NCI-H2107 (cell line): ENCODE measurements at places on chromosomes 1 and 21.

GRCh38 chr1:3525551-3526482 is 71.4 kb downstream of the ARHGEF16 start:
- DNase-seq: no peak

- no peak for DNase-seq
Measured at GRCh38 chr1:201545851-201546492, 7.0 kb downstream of the NAV1 start.

- no peak for DNase-seq
Measured at GRCh38 chr1:94607398-94607797, 65.8 kb upstream of the F3 start.

DNA sequence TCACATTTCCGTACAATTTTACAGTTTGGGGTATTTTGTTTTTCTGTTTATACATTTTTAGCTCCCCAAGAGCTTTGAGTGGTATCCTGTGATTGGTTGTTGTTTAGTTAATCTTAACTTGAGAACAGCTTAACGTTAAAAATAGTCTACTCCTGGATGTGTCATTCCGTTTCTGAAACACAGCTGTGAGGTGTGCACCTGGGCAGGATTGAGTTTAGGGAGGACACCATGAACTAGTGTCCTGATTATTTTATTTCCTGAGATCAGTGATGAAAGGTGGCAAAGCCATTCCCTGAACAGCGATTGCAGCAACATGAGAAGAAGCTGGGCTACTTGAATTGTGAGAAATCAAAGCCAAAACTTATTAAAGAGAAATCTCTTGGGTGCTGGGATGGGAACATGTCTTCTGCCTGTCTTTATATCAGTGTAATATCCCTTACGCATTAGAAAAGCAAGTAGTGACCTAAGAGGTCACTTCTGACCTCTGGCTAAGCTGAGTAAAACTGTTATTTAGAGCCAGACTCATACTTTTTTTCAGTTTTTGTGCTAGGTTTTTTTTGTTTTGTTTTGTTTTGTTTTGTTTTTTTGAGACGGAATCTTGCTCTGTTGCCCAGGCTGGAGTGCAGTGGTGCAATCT is 43.4 kb downstream of the ZBTB40 start:
- DNase-seq: no peak

GRCh38 chr1:51690285-51690961 is 73.5 kb downstream of the OSBPL9 start:
- DNase-seq: no peak

DNA sequence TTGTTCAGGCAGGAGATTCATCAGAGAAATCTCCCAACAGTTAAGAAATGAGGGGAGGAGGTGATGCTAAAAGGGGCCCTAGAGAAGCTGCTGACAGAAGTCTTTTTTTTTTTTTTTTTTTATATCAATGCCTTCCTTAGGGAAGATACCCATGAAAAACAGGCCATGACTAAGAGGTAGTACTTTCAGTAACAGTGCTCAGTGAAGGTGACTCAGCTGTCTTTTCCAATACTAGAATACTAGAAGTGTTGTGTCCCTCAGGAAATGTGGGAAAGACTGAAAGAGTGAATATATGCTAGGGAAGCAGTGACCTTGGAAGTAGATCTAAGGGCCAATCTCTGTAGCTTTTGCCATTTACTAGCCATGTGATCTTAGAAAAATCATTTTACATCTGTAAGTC is 52.4 kb upstream of the SLFNL1 start:
- no peak for DNase-seq

DNA sequence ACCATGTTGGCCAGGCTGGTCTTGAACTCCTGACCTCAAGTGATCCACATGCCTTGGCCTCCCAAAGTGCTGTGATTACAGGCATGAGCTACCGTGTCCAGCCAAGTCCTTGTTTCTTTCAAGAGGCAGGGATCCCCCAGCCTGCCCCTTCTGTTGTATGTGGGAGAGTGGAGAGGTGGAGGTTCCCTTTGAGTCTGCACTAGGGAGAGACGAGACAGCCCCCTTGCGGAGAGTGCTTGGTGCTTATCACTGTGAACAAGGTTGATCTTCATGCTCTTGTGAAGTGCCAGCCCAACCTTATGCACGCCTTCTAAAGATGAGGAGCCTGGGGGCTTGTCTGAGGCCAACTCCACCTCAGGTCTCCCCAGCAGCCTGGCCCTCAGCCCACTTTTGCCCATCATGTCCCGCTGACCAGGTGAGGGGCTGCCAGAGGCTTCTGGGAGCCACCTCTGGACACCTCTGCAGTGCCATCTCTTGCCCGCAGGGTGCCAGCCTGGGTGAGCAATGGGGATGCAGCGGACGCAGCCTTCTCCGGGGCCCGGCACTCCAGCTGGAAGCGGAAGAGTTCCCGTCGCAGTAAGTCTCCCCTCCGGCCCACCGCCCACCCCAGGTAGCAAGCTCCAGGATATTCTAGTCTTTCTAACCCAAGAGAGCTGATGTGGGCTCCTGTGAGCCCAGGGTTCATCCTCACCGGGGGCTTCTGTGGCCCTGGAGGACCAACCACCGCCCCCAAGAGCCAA is 62.3 kb downstream of the ARHGEF10L start:
- no peak for DNase-seq

- no peak for DNase-seq
Measured at GRCh38 chr1:15251857-15252835, 5.1 kb downstream of the FHAD1 start.

DNA sequence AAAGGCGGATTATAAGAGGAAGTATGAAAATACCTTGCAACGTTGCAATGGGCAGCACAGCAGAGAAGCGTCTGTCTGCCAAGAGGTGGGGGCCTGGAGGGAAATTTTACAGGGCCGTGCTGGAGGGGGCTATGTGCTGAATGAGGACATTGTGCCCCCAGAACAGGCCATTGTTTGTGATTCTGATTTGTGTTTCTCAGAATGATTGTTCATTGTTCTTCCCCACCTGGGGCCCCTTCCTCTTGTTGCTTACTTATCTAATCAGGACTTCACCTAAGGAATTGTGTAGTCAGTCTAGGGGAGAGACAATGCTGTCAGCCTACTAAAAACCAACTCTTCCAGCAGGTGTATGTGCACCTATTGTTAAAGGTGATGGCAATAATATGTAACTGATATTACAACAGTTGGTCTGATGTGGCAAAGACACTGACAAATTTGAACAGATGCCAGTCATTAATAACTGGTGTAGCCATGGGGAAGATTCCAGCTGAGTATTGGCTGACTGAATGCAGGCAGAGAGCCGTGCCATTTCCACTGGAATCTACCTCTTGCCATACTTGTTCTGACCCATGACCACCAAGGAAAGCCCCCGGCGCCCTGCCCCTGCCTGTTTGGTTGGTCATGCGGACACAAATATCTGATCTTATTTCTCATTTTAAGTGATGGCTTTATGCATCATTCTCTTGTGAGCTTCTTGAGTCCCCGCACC is 45.2 kb upstream of the PSEN2 start:
- no peak for DNase-seq

DNA sequence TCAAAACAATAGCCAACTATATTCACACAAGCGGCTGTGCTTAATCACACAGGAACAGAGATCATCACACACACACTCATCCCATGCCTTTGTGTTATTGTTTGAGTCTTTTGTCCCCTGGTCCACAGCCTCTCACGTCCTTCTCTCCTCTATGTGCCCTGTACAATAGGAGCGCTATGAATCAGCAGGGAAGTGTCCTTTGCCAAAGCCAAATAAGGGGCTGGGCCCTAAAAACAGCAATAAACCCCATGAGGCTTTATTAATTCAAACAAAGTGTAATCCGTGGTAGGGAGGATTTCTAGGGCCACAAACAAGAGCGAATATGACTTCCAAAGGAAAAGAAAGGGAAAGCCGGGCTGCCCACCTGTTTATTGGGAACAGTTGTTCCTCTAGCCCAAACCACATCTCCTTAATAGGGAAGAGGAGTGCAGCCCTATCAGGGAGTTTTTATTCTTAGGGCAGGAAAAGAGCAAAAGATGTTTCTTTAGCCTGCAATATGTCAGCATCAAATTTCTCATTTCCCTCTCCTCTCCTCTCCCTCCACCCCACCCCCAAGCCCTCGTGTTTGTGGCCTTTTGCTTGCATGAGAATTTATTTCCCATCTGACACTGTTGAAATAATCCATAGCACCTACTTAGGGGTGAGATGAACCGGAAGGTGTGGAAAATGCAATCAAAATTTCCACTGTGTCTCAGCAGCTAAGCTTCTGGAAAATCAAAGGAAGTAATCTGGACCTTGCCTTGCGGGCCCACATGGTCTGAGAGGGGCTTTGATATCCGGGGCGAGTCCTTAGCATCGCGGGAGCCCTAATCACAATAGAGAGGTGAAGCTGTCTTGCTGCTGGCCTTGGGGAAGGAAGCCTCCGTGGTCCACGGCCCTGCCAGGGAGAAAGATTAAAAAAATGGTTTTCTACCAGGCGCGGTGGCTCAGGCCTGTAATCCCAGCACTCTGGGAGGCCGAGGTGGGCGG is 45.3 kb upstream of the ITPKB start:
- no peak for DNase-seq

DNA sequence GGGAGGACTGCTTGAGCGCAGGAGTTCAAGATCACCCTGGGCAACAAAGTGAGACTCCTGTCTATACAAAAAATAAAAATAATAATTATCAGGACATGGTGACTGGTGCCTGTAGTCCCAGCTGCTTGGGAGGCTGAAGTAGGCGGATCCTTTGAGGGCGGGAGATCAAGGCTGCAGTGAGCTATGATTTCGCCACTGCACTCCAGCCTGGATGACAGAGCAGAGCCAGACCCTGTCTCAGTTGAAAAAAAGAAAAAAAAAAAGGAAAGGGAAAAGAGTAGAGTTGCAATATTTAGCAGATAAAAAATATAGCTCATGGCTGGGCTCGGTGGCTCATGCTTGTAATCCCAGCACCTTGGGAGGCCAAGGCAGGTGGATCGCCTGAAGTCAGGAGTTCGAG is 3.3 kb upstream of the S1PR1 start:
- DNase-seq: no peak

- DNase-seq: no peak
Measured at GRCh38 chr21:38798081-38798480, 7.6 kb upstream of the ETS2 start.

DNA sequence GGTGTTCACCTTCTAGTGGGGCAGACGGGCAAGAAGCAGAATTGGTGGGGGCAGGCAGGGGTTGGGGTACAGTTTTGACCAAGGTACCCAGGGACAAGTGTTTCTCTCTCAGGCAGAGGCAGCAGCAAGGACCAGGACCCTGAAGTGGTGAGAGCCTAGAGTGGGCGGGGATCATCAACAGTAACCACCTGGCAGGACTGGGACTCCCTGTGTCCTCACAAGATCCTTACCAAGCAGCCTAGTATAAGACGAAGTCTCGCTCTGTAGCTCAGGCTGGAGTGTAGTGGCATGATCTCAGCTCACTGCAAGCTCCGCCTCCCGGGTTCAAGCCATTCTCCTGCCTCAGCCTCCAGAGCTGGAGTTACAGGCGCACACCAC is 3.2 kb upstream of the NADK start:
- no peak for DNase-seq

DNA sequence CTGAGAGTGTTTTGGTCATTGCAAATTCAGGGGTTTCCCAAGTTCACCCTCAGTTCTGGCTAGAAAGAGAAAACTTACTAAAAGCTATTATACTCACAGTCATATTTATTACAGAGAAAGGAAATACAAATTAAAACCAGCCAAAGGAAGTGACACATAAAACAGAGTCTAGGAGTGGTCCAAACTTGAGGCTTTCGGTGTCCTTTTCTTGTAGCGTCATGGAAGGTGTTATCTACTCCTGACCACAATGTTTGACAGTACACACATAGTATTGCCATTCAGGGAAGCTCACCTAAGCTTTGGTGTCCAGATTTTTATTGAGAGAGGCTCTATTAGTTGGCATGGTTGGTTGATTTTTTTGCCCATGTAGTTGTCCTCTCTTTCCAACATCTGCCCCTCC is 59.0 kb downstream of the SLC35A3 start:
- no peak for DNase-seq

DNA sequence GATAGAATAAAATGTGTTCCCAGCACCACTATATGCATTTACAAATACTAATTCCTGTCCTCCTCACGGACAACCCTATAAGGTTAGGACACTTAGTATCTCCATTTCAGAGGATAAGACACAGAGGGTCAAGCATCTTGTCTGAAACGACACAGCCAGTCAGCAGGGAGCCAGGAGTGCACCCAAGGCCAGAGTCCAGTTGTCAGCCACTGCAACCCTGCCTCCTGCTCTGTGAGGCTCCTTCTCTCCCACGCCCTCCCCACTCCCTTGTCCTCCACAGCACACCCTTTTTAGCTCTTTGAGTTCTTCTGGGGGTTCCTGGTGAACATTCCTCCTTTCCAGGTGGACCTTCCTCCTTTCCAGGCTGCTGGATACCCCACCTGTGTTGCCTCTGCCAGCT is 119.0 kb upstream of the TNR start:
- DNase-seq: no peak

- DNase-seq: no peak
Measured at GRCh38 chr1:223765719-223766340, 53.5 kb downstream of the CAPN2 start.

GRCh38 chr1:228272831-228273571 is 65.2 kb downstream of the OBSCN start:
- DNase-seq: no peak

DNA sequence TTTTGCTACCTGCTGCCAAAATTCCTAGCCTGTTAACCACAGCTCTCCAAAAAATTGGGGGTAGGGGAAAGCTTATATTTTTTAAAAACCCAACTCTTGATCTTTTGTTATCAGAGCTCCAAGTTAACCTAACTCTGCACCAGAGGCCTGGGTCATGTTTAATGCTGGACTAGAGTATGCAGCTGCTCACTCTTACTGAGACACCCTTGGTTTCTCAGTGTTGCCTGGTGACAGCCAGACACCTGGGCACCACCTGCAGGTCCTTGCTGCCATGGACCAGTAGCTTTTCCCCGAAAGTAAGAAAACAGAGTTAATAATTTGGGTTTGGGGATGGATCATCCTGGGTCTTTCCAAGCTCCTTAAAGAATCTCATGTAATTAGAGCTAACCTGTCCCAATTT is 30.1 kb downstream of the KCNJ6 start:
- DNase-seq: no peak

GRCh38 chr1:228161866-228162265 is 3.7 kb upstream of the IBA57 start:
- DNase-seq: no peak

DNA sequence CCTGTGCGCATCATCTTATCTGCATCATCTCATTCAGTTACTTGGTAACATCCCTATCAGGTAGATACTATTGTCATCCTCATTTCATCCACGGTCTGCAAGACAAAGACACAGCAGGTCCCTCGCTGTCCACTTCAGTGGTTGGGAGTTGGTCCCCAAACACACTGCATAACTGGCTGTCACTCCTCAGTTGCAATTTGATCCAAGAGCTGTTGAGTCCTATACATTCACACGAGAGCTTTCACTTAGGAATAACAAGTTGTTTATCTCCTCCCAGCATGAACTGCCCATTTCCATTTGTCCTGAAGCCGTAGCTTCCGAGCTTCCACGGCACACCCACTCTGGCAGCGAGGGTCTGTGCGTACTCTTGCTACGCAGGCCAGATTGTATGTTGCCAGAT is 472.0 kb downstream of the CAMTA1 start:
- no peak for DNase-seq
